ENCODE measurements at places on chromosomes 1 and 21.

GRCh38 chr1:56643661-56644060, 1.5 kb upstream of the PRKAA2 start:
- no peak for DNase-seq

DNA sequence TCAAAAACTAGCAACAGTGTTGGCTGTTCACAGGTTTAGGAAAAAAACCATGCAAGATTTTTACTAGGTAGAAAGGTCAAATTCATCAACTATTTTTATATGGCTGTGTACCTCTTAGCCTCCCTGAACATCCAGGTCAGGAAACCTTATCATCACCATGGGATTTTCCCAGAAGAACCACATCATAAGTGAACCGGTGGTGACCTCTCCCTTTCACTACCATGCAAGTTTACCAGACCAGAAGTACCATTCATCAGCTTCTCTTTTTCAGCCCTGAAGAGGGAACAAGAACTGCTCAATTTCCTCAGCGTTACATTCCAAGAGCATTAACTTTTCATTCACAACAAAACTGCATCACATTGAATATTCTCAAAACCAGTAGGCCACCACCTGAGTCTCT, 5.9 kb downstream of the SSBP3 start:
- no peak for DNase-seq

DNA sequence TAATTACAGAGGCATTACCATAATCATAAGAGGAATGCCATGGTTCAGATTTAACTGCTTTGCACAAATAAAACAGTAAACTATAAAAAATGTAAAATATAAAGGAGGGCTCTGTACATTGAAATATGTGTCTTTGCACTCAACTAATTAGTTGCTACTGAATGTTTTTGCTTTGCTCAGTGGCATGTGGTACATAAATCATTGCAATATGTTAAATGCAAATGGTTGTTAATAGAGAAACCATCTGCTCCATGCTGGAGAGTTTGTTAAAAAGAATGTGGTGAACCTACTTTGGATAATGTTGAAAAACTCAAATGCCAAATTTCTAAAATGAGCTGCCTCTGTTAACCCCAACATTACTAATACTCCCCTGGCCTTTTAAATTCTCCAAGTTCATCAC, 201.5 kb downstream of the NTNG1 start:
- DNase-seq = no peak

GRCh38 chr1:35406103-35406502, 137.6 kb downstream of the ZMYM4 start:
- DNase-seq = no peak

DNA sequence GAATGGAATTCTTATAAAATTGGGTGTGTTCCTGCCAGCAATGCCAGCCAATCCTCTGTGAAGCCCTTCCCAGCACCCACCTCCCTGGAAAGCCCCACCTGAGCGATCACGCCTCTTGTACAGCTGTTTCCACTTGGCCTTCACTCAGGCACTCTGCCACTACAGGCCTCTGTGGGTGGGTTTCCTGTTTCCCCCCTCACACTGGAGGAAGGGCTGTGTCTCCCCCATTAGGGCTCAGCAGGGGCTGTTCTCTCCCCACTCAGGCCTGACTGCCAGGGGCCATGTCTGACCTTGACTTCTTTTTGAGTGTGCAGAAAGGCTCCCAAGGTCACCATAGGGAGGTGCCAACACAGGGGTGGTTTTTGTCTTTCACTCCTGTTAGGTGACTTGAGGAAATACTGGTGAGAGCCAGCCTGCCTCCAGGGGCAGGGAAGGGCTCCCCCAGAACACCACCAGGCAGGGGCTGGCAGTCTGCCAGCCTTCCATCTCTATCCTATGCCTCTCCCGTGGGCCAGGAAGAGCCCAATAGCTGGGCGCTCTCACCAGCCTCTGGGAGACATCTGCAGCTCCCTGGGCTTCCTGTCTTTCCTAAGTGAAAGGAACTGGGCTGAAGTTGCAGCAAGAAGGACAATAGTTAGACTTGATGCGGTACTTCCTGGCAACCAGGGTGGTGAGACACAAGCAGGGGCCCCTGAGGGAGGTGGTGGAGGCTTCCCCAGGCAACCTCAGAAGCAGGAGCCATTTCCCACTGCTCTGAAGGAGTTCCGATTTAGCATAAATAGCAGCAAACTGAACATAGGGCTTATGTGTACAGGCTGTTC, 49.1 kb downstream of the ELK4 start:
- no peak for DNase-seq

GRCh38 chr1:148362216-148362611, 120.9 kb downstream of the PPIAL4G start:
- DNase-seq = no peak

GRCh38 chr1:16960560-16961296, 19.7 kb downstream of the MFAP2 start:
- DNase-seq = peak; percentile 71

- no peak for DNase-seq
Measured at GRCh38 chr1:61287014-61287413, 204.7 kb downstream of the NFIA start.

- no peak for DNase-seq
Measured at GRCh38 chr1:198290089-198290683, 133.4 kb downstream of the NEK7 start.

DNA sequence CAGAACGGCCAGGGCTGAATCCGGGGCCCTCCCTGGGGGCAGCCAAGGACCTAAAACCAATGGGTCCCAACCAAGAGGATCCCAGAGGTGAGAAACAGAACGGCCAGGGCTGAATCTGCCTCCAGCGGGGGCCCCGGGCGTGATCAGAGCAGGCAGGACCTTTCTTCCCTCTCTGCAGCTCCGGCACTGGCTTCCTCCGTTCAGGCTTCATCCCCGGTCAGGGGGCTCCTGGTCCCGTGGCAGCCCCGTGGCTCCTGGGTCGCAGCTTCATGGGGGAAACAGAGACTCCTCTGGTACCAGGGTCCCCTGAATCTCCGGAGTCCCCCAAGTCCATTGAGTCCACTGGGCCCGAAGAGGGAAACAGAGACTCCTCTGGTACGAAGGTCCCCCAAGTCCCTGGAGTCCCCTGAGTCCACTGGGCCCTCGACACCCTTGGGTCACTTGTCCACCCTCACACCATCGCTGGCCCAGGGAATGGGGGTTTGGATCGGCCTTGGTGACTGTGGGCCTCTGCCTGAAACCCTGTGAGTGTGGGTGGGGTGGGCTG, 60.1 kb downstream of the PRKCZ start:
- DNase-seq = peak; percentile 6

DNA sequence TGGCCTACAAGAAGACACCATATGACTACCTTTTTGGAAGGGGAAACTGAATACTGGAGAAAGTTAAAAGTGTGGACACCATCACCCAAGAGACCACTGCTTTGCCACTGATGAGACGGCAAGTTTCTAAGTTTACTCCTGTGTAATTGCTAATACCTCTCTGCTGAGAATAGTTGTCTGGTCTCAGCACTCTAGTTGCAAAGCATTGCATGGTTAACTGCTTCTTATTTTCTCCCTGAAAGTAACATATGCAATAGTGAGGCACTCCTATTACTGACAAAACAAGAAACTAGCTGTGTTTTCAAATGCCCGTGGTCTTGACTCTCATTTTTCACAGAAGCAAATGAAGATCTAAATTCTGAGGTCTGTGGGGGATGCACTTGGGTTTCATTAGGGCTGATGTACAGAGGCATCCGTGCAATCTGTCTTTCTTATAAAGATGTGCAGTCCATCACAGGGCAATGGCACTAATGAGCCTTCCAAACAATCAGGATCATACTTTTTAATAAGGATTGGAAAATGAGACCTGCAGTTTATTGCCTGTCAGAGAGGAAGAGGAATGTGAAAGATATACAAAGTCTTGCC, 62.9 kb downstream of the IFI44 start:
- no peak for DNase-seq

DNA sequence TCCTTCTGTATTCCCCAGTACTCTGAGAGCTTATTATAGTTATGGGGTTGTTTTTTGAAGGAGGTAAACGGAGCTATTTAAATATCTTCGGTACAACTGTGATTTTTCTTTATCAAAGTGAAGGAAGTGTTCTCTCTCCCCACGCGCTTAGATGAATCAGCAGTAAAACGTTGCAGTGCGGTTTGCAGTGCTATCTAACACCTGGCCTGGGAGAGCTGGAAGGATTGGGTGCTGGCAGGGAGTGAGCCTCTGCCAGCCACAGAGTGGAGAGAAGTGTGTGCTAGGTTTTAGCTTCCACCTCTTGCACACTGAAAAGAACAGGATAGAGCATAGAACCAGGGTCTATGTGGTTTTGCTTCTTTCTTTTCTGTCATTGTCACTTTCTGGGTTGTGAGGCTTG, 165.9 kb downstream of the SDCCAG8 start:
- peak; percentile 9 for DNase-seq

DNA sequence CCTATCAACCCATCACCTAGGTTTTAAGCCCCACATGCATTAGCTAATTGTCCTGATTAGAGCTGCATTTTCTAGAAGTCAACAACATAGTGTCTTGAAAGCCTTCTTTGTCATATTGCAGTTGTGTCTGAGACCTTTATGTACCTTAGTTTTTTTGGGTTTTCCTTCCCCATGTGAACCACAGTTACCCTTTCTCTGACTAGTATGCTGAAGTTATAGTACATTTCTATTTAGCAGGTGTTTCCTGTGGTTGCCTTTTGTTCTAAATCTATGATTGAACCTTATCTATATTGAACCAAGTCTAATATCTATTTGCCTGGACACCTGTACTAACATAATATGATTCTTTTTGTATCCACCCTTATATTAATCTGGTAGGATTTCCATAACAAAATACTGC, 135.6 kb downstream of the ST6GALNAC3 start:
- DNase-seq = no peak

- no peak for DNase-seq
Measured at GRCh38 chr1:29961293-29962059, 725.2 kb downstream of the PTPRU start.

DNA sequence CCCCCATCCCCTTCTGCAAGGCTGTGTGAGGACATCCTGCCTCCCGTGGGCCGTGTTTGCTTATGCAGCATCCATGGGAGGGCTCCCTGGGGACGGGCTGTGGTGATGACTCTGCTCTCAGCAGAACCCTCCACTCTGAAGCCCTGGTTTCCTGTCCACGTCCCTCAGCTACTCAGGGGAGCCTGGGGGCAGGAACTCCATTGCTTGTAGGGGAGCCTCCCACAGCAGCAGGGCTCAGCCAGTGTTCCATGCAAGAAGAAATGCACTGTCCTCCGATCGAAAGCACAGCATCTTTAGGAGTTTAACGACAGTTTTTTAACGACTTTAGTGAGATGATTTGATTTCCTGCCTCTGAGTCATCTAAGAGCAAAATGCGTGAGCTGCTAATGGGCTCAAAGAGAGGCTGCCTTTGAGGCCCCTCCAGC, 8.3 kb upstream of the KCNAB2 start:
- DNase-seq = no peak

DNA sequence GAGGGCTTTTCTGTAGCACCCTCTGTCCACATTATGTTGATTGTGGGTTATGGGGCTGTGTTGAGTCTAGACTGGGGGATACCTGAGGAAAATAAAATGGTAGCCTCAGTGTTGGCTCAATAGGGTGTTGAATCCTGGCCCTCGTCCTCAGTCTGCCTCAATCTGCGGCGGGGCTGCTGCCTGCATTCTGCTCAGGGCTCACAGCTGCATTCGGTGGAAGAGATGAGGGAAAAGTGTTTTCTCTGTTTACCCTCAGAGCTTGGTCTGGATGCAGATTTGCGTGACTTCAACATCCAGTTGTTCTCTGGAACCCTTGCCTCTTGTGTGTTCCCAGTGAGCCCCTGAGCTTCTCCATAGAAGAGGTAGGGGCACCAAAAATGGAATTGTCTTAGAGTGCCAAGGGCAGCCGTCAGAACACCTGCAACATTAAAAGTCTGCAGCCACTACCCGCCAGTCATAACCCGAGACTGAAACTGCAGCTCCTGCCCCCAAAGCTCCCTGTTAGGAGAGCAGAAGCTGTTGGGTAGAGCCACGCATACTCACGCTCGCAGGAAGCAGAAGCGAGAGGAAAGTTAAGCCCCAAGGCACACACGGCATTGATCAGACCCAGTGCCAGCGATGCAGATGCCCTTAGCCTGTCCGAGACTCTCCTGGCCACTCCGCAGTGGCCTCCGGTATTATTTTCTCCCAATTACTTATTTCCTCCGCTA, 215.3 kb upstream of the C1orf174 start:
- no peak for DNase-seq

DNA sequence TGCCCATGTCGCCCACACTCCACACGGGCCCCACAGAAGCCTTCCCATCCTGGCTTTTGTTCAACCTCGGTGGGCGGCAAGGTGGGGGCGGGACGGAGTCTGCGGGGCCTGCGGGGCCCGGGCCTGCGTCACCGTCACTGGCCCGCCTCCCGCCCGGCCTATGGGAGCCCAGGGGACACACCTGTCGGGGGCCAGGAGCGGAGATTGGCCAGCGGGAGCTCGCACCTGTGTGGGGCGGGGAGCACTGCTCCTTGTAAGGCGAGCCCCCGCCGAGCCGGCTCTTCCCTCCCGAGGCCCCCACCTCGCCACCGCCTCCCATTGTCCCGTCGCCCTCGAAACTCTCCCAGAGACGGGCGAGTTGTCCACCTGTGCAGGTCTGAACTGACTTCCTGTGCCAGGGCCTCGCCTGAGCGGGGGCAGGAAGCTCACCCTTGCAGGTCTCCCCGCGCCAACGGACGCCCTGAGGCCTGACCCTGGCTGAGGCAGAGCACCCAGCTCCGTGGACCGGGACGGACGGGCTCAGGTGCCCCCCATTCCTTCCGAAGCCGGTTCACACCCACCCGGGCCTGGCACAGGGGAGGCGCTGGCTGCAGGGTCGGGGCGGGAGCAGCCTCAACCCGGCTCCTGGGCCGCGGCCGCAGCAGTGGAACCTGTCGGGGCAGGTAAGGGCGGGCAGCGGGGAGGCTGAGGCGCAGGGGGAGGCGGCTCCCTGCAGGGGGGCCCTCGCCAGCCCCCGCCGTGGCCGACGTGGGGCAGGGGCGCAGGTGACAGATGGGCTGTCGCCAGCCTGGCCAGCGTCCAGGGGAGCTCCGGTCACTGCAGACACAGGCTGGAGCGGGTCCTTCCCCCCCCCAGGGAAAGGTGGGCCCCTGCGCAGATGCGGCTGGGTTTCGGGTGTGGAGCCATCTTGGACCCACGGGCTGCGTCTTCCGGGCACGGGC, 10.8 kb upstream of the TTLL10 start:
- DNase-seq = no peak

GRCh38 chr1:189027512-189027911, 1450.2 kb downstream of the BRINP3 start:
- no peak for DNase-seq

DNA sequence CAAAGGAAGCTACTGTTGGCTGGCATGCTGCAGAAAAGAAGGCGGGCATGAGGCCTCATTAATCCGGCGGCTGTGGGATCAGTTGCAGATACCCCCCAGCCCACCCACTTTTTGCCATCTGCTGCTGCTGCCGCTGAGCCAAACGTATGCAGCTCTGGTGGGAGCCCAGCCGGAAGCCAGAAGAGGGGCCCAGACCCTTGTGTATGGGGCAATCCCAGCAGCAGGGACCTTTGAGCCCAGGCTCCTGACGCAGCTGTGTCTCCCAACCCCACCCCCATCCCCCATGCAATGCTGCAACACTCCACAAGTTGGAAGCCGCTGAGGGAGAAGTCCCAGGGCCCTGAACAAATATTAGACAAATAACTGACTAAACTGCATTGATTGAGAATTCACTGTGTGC, 106.0 kb downstream of the ELAVL4 start:
- no peak for DNase-seq

GRCh38 chr1:185288435-185288834, 28.6 kb downstream of the IVNS1ABP start:
- no peak for DNase-seq

GRCh38 chr1:188463919-188464318, 1635.2 kb downstream of the PLA2G4A start:
- DNase-seq = no peak

GRCh38 chr1:203676455-203676854, 49.8 kb downstream of the ATP2B4 start:
- DNase-seq = no peak

- no peak for DNase-seq
Measured at GRCh38 chr1:153583976-153584375, 18.3 kb upstream of the S100A2 start.
